T1000 (cell line): ENCODE measurements at places on chromosomes 3 and 15.

DNA sequence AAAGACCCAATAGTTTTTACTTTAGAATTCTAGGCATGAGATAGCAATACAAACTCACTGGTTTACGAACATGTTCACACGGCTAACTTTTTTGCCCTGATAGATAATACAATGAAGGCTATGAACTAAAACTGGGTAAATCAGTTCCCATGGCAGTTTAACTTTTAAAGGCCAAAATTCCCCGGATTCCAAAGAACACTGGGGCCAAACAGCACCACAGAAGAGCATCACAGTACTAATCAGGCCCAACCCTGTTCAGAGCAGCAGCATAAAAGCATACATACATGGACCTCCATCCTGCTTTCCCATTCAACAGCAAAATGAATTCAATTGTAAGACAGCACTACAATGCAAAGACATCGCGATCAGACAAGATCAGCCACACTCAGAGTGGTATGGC lies 540.3 kb upstream of the CCDC54 start:
- no peak for DNase-seq

GRCh38 chr3:178964551-178964950 lies 107.1 kb downstream of the ZMAT3 start:
- DNase-seq: no peak

- no peak for DNase-seq
Measured at GRCh38 chr3:57158813-57159738, 6.1 kb downstream of the IL17RD start.

- DNase-seq: no peak
Measured at GRCh38 chr15:40618023-40618422, 24.0 kb downstream of the KNL1 start.

DNA sequence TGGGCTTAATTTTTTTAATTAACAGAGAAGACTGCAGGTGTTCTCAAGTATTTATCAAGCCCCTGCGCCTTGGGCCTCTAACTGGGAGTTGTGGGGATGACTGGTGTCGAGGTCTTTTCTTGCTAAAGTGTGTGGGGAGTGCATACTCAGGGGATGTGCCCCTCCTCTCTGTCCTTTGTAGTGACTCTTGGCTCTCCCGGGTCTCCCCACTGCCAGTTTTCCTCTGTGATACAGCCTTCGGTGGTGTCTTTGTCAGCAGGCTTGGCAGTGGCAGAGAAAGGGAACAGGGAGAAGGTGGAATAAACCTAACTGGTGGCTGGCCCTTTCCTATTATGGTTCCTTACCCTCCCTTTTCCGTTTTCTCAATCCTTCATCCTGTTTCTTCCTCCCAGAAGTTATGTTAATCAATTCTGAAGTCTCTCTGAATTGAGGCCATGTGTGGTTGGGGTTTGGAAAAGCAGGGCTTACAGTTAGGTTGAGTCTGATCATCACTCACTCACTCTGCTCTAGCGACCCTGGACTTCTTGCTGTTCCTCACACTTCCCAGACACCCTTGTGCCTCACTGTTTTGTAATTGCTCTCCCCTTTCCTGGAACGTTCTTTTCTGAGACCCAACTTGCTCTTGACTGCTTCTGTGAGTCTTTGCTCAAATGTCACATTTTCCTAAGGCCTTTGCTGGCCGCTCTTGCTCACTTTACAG lies 158.1 kb downstream of the PTPRG start:
- DNase-seq: no peak

DNA sequence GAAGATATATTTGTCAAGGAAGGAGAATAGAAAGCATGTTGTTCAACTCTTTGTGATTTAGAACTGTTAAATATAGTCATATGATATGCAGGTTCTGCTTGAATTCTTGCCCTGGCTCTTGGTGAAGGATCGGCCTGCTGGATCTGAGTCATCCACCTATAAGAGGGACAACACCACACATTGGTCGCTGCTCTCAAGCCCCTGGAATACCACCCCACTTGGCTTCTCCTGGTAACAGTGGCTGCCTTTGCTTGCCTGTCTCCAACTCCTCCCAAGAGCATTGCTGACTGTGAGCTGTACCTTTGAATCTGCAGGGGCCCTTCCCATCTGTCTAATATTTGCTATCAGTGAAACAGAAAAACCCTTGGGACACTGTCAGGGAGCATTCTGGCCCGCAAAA lies 78.9 kb upstream of the DGKG start:
- no peak for DNase-seq

GRCh38 chr3:71629711-71630110 lies 46.2 kb upstream of the FOXP1 start:
- DNase-seq: no peak

DNA sequence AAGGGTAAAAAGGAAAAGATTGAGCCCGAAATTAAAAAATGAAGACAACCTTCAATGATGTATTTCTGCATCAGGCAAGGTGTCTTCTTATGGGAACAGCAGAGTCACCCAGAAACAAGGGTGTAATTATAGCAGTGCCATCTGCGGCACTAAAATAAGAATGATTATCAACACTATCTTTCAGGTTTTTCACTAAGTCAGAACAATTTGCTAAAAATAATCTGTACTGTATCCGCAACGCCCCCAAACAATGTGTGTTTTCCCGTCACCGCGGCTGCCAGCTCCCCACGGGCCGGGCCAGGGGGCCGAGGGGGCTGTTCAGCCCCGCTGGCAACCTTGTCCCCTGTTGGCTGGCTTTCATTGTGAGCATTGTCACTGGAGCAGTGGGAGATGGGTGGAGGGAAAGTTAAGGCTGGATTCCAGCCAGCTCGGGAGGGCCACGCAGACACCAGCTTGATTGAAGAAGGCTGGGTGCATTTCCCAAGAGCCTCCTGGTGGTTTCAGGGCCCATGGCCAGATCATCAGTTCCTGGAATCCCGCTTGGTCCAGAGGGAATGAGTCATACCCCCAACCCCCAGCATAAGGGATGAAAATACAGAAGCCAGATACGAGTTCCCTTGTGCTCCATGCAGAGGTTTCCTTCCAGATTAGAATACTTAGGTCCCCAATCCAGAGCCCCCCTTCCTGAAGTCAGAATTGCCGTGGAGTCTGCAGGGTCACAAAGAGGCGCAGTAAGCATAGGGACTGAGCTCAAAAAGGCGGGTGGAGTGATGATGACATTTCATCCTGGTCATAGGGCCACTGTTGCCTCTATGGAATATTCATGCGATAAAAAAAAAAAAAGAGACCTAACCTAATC lies 90.2 kb upstream of the KLF13 start:
- peak; percentile 44 for DNase-seq

DNA sequence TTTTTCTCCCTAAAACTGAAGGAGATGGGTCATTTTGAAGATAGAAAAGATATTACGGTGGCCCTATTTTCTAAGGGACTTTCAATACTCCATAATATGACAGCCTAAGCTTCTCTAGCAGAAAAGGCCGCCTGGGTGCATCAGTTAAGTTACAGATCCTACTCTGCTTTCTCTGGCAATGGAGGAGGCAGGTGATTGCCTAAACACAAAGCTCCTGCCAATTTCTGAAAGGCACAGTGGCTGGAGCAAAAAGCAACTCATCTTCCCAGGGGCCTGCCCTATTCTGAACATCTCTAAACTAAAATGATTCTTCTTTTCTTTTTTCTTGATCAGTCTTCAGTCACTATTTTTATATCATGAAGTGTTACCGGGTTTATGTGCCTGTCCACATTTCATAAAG lies 276.7 kb downstream of the CNTN4 start:
- no peak for DNase-seq

DNA sequence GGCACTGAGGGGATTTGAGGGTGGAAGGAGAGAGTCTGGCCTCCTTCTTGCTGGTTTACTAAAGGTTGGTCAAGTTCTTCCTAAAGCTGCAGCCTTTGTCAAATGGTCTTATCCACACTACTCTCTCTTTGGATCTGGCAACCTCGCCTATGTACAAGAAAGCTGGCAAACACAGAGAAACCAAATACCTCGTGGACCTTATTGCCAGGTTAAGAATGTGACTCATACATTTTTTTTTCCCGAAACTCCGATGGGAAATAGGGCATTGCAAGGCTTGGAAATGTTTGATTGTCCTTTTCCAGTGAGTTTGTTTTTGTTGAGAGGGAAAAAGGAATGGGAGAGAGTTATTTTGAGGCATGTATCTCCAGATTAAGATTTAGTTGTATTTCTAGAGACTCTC lies 13.9 kb downstream of the EOMES start:
- DNase-seq: no peak

- DNase-seq: no peak
Measured at GRCh38 chr3:24344784-24345439, 149.7 kb downstream of the THRB start.

DNA sequence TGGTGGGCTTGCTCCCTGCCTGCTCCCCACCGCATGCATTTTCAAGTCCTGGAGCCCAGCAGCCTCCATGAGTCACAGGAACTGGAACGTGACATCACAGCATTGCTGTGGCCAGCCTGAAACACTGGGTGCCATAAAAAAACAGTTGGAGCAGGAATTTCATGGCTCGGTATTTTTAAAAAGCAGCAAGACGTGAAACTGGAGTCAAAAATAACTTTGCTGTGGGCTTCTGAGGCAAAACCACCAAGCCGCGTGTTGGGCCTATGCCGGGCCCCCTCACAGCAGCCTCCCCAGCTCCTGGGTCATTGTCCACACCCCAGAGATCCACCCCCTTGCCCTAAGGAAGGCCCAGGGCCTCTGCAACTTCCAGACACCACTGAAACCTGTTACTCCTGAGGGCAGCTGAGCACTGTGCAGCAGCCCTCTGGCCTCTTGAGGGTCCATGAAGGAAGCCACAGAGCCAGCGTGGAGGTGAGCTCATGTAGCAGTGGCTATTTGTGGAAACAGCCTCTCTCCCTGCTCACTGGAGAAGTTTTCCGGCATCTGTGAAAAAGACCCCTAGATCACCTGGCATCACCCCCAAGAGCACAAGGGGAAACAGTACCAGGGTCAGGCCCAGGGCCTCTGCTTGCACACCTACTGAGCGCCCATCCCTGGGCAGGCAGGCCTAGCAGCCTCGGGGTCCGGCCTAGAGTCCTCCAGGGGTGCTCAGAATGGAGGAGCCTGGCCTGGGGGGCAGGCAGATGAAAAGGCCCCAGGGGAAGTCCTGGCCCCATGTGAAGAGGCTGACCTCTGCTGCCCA lies 34.0 kb upstream of the DUSP7 start:
- DNase-seq: peak; percentile 42

DNA sequence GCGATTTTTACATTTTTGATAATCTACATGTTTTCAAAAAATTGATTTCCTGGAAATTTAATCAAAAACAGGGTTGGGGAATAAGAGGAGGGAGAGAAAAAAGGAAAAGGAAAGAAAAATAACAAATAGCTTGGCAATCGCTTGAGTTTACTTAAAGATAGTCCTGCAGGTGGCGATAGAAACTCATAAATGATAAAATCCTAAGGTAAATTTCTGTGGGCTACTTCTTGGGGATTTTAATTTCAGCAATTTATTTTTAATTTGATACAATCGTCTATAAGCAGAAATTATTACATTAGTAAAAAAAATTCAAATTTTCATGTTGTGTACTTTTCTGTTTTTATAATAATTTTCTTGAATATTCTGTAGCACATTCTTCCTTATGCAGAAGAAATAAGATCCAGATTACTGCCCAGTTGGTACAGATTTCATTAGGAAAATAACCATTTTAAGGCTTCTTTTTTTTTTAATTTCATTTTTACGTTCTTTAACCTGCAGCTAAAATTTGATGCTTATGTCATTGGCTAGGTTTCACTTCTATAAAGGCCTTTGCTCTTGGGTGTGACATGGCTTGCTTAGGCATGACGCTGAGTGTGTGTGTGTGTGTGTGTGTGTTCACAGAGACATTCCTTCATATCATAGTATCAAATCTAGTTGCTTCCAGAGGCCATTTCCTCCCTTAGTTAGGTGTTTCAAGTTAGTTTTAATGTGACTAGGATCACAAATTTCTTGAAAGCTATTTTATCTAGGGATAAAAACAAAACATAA lies 181.8 kb downstream of the MCTP2 start:
- no peak for DNase-seq

DNA sequence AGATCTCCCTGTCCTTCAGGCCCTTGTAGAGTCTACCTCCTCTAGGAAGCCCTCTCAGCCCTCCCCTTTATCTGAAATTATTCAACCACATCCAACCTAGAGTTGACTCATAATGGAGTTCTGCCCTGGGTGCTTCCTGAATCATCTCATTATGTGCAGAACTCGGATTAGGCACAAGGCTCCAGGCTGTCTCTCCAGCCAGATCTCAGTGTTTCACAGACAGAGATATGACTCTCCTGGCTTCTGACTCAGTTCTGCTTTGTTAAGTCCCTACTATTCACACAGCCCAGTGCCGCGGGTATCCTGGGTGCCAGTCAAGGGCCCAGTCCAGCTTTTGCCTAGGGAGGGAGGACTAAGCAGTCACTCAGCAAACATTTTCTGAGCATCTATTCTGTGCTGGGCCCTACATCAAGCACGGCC lies 9.3 kb downstream of the STRA6 start:
- DNase-seq: peak; percentile 60

DNA sequence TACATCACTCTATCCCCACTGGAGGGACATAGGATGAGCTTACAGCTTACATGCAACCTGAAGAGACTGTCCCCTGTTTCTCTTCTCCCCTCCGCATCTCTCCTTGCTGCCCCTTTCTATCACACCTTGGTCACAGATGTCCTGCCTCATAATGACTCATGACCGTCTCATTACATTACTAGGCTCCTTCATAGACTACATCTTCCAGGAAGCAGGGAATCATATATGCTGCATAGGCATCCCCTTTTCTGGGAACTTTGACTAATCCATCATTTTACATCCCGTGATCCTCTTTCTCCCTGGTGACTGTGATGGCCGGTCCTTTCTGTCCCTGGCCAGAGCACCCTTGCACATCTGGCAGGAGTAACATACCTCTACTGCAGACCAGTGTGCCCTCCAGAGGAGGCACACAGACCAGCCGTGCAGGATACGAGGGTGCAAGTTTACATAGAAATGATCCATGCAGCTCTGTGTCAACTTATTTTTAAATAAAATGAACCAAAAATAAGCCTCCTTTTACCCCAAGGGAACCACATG lies 188.9 kb downstream of the CACNA2D3 start:
- DNase-seq: no peak

DNA sequence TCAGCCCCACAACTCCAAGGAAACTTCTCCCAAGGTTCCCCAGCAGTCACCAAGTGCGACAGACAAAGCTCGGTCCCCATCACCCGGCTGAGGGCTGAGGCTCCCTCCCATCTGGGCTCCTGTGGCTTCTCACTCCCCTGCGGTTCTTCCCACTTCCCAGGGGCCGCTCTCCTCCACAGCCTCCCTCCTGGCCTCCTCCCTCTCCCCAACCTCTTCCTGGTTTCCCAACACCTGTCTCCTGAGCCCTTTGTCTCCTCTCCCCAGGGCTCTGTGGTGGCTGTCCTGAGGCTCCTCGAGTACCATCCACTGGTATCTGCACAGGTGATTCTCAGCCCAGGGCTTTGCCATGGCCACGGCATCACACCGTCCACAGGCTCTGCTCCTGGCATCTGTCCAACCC lies 113.2 kb upstream of the NSMCE3 start:
- no peak for DNase-seq

DNA sequence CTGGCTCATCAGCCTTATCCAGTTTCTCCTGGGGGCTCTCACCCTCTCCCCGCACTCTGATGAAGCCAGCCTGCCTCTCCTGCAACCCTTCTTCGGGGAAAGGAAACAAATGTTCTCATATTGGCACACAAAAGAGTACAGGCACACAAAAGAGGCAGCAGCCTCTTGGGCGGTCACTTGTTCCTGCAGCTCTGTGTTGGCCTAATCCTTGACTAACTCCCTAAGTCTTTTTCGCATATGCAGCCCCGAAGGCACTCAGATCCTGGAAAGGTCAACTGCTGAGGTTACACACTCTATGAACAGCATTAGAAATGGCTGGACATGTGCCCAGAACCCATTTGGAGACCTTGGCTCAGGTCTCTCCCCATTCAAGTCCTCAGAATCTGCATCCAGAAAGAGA lies 7.4 kb upstream of the CAMP start:
- no peak for DNase-seq
